Naive thymus-derived CD4-positive, alpha-beta T cell (primary cell): ENCODE measurements at places on chromosomes 2 and 18.

DNA sequence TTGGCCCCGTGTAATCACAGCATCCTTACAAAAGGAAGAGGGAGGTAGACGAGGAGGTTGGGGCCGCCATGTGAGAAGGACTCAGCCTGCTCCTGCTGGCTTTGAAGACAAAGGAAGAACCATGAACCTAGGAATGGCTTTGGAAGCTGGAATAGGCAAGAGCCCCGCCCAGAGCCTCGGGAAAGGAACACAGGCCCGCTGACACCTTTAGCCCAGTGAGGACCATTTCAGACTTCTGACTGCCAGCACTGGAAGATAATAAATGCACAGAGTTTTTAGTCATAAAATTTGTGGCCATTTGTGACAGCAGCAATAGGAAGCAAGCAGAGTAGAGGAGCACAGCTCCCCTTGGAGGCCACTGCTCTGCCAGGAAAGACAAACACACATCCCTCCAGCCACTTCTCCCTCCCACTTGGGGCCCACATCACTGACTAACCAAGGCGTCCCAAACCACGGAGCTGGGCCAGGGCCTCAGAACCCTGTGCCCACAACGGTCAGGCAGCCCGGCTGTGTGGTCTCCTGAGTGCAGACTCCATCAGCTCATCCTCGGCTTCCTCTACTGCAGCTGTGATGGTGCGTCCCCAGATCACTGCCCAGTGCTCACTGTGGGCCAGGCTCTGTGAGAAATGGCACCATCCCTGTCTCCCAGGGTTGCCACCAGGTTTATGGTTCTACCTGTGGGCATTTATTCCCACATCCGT is 39.7 kb downstream of the TFCP2L1 start:
- no peak for DNase-seq

DNA sequence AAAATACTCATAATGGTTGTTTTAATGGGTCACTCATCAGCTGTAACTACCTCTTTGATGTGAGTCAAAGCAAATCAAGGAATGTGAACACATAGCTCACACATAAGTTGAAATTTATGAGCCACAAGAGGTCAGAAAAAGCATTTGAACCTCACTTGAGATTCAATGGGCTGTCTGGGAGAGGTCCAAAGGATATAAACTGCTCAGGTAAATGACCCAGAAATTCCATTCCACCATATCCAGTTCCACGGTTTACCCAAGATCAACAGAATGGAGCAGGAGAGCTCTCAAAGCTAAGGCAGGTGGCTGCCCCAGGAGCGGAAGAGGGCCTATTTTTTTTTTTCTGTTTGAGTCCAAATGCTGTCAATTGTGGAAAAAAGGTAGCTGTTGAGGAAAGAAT is 464.1 kb downstream of the TNS1 start:
- no peak for DNase-seq

GRCh38 chr18:46335534-46336101 is 231.4 kb downstream of the HAUS1 start:
- DNase-seq, result no peak

DNA sequence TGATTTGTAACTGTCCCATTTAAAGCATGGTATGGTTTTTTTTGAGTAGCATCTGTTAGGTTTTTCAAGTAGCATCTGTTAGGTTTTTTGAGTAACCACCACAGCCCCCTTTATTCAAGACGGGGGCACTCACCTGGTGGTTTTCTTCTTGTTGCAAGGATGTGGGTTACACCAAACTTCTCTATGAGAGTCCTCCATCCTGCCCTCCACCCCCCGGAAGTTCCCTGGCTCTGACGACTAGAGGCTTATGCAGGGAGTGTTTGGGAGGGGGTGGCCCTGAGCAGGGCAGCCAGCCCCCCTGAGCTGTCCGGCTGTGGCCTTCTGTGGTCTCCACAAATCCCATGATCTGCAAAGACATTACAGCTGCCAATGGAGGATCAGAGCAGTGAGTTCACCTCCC is 39.3 kb downstream of the MTCL1 start:
- no peak for DNase-seq

- DNase-seq, result no peak
These were observed 490.4 kb upstream of the SPRED2 start for GRCh38 chr2:65922794-65923193.
